H7 (cell line): ENCODE measurements at places on chromosomes 7 and 10. TPM values are rescaled to one million over a fixed set of nuclear protein-coding genes. Genes with fewer than 3 reads are reported as not detected.

Gene KCND2
- total RNA-seq, result 3.4 and 5.7 TPM in 2 replicates

- peak; percentile 26 for DNase-seq
These were observed 87.9 kb upstream of the GTF2I start for GRCh38 chr7:74569501-74570075.

- no peak for DNase-seq
These were observed 56.6 kb downstream of the PARD3 start for GRCh38 chr10:34758447-34758996.

Gene PSD
- 5.2 and 6.1 TPM in 2 replicates for total RNA-seq

- DNase-seq, result no peak
These were observed 67.7 kb upstream of the CHST15 start for GRCh38 chr10:124160943-124161582.

DNA sequence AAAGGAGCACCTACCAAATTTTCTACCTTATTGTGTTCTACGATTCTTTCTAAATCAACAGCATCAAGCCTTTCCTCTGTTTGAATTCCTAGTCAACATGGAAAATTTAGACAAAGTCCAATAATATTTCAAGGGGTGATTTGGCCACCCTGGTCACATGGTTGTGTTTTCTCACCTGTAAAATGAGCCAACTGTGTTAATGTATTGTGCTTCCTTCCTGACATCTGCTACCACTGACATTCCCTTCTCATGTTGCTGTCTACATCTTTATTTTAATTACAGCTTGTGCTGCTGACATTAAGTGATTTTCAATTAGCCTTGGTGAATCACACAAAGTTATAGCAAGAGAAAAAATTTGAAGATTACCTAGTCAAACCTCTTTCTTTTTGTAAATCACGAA lies 83.0 kb upstream of the NPSR1 start:
- DNase-seq, result no peak
